ENCODE measurements at places on chromosomes 16 and 17.

- no peak for DNase-seq
These were observed 15.8 kb upstream of the MYO15B start for GRCh38 chr17:75571885-75572215.

- DNase-seq: no peak
These were observed 111.0 kb downstream of the N4BP1 start for GRCh38 chr16:48498769-48499631.

- DNase-seq: no peak
These were observed 206.3 kb downstream of the MAF start for GRCh38 chr16:79394206-79394605.

GRCh38 chr17:40564195-40564882 lies 933 bp downstream of the CCR7 start:
- DNase-seq: no peak

- DNase-seq: no peak
These were observed 23.6 kb downstream of the RAB11FIP4 start for GRCh38 chr17:31415004-31415454.

- no peak for DNase-seq
These were observed 105.6 kb downstream of the SEC14L1 start for GRCh38 chr17:77246110-77247047.

GRCh38 chr17:34579979-34580684 lies 750 bp downstream of the TMEM132E start:
- DNase-seq: no peak

GRCh38 chr17:81400154-81400977 lies 5.1 kb downstream of the BAHCC1 start:
- no peak for DNase-seq

DNA sequence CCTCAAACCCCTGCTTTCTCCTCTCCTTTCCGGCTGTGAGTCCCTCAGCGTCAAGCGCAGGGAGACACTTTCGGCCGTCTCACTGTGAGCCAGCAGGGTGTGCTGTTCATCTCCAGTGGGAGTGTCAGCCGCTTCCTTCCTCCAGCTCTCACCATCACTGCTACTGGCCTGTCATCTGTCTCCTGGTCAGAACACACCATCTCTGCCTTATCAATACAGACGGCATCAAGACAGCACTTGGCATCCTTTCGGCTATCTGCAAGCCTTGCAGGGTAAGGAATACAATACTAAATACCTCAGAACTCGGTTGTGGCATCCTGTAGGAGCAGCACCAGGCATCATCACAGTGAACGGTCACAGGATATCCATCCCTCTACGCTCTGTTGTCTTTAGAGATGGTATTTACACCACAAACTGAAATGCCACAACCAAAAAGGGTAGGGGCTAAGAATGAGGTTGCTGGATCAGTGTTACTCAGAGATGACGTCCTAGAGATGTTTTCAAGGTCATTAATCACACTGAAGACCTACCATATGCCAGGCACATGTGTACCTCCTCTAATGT lies 20.7 kb upstream of the CMTM4 start:
- peak; percentile 24 for DNase-seq

DNA sequence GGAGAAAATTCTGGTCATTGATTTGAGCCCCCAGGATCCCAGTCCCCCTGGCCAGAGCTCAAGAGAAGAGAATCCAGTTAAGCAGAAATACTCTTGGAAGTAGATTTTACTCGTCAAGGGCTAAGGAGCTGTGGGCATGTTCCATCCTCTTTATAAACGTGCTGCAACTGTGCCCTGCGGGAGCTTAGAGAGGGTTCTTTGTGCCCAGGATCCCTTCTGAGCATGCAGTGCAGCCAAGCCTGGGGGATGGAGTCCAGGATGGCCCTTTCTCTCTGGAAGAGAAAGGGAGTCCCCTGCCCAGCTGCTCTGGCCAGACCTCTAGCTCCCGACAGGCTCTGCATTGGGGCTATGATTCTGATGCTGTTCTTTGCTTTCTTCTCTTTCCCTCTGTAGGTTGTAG lies 9.5 kb upstream of the LGALS9 start:
- DNase-seq: no peak

DNA sequence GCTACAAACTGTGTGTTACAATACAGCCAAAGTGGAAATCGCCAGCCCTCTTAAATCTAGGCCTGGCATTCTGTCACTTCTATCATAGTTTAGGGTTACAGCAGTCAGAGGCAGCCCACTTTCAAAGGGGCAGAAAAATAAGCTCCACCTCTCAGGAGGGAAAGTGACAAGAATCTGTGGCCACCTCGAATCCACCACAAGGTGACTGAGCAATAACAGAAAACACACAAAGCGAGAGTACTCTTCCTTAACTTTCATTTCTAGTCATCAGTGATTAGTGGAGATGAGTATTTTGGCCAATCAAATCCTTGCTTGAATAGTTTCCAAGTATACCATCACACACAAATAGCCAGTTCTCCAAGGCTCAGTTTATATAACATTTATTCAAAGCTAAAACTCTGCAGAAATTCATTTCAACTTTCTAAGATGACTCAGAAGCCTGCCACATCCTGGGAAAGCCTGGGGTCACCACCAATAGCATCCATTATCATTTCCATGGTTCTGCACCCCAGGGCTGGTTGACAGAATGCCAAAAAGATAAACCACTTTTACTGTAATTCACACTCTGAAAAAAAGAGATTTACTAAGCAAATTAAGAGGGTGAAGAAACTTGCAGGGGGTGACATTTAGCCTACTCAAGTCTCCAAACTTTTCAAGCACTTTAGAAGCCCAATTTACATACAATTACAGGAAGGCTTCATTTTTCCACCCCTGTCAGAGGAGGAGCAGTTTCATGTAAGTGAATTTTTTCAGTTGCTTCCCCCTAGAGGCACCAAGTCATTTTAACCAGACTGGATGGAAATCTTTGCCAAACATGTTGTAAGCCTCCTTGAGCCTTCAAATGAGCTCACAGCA lies 66.8 kb downstream of the SALL1 start:
- no peak for DNase-seq

GRCh38 chr17:32915245-32915644 lies 12.7 kb upstream of the TMEM98 start:
- DNase-seq: no peak

DNA sequence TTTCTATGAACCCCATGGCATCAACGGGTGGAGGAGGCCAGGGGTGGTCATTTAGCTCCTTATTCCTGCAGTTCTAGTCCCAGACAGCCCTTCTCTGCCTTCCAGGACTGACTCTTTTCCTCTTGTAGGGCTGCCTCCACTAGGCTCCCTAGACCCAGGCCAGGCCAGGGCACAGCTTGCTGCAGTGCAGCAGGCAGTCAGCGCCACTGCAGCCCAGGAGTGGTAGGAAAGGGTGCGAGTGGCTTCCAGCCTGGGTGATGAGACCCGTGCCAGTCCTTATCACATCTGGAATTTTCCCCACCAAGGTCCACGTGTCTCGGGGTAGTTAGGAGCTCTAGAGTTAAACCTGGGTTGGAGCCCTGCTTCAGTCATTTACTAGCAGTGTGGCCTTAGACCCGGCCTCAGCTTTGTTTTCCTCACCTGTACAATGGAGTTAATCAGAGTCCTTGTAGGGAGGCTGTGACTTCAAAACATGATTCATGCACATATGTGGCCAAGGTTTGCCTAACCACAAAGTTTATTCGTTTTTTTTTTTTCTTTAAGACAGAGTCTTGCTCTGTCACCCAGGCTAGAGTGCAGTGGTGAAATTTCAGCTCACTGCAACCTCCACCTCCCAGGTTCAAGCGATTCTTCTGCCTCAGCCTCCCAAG lies 4.7 kb downstream of the SLC5A11 start:
- DNase-seq: no peak

DNA sequence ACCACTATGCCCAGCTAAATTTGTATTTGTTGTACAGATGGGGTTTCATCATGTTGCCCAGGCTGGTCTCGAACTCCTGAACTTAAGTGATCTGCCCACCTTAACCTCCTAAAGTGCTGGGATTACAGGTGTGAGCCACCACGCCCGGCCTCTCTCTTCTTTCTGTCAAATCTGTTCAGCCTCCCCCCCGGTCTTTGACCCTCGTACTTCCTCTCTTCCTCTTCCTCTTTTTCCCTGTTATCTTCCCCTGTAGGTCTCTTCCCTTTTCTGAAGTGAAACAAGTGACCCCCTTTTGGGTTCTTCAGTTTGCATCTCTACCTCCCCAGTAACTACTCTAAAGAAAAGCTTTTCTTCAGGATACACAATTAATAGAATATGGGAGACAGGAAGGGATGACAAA lies 31.7 kb upstream of the DHX40 start:
- no peak for DNase-seq

DNA sequence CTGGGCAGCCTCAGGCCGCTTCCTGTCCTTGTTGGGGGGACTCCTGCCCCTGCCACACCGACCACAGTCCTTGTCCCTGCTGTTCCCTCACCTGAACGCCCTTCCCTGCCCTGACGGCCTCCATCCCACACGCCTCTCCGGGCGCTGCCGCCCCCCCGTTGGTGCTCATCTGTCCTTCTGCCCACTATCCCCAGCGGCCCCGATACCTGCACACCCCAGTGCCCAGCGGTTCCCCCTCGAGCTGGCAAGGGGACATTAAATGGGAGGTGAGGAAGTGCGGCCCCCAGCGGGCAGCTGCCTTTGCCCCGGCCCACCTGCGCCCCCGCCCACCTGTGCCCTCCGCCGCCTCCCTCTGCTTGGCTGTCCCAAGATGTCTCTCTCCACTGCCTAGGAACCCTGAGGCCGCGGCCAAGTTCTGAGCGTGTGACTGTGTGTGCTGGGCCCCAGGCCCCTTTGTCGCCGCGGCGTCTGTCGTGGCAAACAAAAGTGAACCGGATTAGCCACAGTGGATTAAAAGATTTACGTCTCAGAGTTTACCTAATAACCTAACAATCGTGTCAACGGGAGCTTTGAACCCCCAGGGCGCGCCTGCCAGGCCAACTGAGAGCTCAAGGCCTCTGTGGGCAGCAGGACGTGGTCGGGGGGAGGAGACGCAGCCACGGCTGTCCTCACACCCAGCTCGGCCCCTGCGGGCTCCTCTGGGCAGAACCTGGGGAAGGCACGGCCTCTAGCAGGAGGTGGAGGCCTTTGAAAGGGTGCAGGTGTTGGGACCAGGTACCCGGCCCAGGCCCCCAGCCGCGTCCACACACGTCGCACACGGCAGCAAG lies 7.6 kb upstream of the AXIN1 start:
- DNase-seq: no peak

Data from NCI-H1092 (cell line).